ENCODE measurements at places on chromosomes 11 and 22.

DNA sequence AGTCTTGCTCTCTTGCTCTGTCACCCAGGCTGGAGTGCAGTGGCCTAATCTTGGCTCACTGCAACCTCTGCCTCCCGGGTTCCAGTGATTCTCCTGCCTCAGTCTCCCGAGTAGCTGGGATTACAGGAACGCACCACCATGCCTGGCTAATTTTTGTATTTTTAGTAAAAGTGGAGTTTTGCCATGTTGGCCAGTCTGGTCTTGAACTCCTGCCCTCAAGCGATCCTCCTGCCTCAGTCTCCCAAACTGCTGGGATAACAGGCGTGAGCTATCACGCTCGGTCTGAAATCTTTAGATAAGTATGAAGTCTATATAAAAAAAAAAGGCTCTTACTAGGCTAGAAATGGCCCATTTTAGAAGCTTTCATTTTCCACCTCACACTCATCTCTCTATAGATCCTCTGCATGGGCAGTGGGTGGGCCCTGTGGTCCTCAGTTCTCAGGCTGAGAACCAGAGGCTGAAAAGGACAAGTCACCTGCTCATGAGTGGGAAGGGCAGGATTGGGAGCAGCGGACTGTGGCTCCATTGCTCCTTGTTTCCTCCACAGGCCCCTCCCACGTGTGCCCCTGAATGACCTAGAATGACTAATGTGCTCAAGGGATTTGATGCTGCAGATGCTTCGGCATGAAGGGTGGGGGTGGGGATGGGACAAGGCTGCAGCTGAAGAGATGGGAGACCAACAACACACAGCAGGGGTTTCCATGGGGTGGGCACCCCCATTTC, 19.8 kb upstream of the PRAME start:
- no peak for DNase-seq

- DNase-seq: no peak
These were observed 2.3 kb downstream of the MRGPRE start for GRCh38 chr11:3229673-3230630.

DNA sequence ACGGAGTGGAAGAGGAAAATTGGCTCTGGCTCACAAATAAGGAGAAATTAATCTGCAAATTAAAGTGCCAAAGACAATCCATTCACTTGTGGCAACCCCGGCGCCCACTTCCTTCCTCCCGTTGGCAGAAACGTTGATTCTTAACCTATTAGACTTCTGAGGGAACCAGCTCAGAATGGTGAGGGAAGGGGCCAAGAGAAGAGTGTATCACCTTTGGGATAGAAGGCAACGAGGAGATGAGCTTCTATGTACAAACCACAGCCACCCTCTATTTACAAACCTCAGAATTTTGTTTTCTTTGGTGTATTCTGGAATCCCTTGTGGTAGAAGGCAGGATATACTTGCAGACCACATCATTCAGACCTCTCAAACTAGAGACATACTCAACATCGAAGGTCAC, 1.1 kb downstream of the MB start:
- no peak for DNase-seq

DNA sequence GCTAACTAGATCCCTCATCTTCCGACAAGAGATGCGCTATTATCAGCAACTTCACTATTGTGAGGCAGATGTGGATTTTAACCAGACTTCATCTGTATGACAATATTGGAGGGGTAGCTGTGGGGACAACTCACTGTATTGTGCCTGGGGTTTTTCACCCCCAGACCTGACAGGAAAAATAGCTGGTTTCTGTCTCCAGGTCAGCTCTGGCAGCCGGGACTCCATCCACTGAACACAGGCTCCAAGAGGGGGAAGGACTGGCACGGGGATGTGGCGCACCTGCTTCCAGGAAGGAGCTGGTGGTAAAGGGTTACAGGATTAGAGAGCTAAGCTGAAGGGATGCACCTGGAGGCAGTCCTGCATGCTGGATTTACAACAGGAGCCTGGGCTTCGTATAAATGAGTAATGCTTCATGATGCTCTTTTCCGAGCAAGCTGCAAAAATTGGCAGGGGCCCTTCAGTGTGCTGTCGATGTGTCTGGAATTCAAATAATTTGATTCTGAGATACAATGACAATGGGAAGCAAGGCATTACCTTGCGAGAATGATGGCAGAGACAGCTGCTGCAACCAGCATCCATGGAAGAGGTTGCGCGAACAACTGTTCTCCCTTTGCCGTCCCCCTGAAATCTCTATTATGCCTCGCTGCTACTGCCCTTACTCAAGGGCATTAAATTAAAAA, 49.5 kb downstream of the LMO2 start:
- DNase-seq: no peak

DNA sequence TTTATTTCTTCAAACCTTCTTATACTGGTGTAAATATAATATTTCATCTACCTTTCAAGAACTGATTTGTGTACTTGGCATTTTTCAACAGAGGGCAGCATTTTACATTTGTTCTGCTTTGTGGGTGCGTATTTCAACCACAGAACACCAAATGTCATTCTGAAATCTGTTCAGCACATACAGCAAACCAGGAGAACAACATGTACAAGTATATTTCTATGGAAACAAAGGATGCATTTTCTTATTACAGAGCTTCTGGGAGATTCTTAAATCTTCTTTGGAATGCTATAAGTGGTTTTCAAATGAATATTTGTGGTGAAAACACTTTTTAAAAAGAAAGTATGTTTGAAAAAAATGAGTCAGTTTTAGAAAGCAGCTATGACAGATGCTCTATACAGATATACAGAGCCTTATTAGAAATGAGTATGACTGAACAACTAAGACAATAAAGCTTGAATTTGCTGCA, 946.0 kb downstream of the FAM181B start:
- DNase-seq: no peak

GRCh38 chr11:17651061-17651460, 68.3 kb upstream of the MYOD1 start:
- no peak for DNase-seq

- DNase-seq: no peak
These were observed 2.6 kb downstream of the TMPRSS4 start for GRCh38 chr11:118079491-118079890.

DNA sequence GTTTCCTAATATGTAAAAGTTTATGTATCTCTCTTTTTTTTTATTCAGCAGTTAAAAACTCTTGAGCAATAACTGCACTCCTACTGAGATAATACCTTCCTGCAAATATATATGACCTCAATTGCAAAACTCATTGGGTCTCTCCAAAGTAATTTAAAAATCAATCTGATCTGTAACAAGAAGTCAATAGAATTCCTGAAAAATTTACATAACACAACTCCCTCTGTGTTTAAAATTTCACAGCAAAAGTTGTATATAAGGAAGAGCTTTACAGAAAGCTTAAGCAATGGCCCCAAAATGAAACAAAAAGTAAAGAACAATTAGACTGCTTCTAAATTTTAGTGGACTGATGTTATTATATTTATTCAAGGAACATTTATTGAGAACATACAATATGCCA, 313.4 kb downstream of the DLG2 start:
- no peak for DNase-seq

- no peak for DNase-seq
These were observed 22.9 kb downstream of the TRIM22 start for GRCh38 chr11:5712507-5712906.

GRCh38 chr11:128179039-128179438, 408.3 kb downstream of the ETS1 start:
- no peak for DNase-seq

GRCh38 chr22:38163844-38164550, 17.6 kb downstream of the PLA2G6 start:
- DNase-seq: no peak

- no peak for DNase-seq
These were observed 45.0 kb upstream of the APOA1 start for GRCh38 chr11:116882386-116882785.

GRCh38 chr22:27381960-27382742, 419.4 kb downstream of the MN1 start:
- DNase-seq: no peak

DNA sequence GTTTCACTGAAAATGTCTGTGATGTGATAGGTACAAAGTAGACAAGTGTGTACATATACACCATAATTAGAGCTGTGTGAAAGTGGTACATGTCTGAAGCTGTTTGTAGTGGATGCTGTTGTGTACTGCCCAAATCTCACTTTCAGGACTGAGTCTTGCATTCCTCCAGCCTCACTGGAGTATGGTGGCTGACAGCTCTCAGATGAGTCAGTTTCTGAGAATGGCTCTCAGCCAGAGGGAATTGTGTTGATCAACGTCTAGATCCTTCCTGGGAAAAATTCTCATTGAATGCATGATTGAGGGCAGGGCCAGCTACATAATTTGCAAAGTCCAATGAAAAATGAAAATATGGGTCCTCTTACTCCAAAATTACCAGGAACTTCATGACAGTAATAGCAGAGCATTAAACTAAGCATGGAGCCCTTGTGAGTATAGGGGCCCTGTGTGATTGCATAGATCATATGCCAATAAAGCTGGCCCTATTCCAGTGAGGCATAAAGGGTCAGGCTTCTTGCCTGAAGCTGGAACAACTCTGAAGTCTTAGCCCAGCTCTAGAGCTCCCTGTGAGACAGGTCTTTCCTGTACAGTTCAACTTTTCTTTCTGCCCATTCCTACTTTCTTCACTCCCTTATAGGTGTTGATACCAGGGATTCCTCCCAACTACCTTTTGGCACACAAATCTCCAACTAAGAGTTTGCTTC, 10.8 kb upstream of the CYP2R1 start:
- no peak for DNase-seq

- no peak for DNase-seq
These were observed 101.7 kb downstream of the ATM start for GRCh38 chr11:108324587-108324986.

DNA sequence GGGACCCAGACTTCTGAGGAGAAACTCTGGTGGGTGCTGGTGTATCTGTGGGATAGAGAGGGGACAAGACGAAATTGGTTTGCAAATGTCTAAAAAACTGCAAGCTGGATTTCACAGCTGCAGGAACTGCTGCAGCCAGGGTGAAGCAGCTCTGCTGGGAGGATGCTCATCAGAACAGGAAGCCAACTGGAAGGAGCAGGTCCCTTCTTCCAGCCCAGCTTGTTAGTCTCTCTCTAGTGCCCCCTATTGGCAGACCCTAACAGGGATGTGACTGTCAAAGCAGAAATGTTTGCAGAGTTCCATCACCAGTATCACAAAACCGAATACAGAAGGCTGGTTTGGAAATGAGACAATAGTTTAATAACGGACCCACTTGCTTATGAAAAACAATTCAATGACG, 74.8 kb upstream of the SLC22A12 start:
- no peak for DNase-seq

DNA sequence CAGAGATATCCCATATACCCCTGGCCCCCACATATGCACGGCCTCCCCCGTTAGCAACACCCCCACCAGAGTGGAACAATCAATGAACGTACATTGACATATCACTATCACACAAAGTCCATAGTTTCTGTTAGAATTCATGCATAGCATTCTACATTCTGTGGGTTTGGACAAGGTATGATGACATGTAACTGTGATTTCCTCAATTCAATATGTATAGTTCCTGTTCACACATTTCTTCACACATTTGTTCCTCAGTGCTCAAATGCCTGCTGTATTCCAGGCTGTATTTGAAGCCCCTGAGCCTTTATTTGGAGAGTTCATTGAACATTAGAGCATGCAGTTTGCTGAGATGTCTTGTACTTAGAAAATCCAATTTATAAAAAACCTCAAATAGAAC, 69.9 kb downstream of the PTPRJ start:
- DNase-seq: no peak

GRCh38 chr11:73480677-73481076, 104.5 kb downstream of the RELT start:
- DNase-seq: no peak

- no peak for DNase-seq
These were observed 69.2 kb downstream of the BLID start for GRCh38 chr11:122046846-122047245.

GRCh38 chr11:131598305-131598704, 227.9 kb downstream of the NTM start:
- no peak for DNase-seq

GRCh38 chr11:124535552-124536232, 7.8 kb downstream of the OR8B12 start:
- no peak for DNase-seq

DNA sequence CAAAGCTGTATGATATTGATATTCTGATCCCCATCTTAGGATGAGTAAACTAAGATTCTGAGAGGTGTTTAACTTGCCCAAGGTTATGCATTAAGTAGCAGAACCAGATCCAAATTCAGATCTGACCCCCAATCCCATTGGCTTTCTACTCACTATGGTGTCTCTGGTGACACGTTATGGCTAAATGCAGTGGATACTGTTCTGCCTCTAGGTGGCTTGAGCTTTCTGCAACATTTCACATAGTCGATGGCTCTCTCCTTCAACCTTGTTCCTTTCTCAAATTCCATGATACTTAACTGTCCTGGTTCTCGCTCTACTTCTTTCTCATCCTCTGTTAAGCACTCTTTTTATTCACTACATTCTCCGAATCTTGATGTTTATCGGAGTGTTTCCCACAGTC, 9.4 kb downstream of the C11orf97 start:
- no peak for DNase-seq

- no peak for DNase-seq
These were observed 45.0 kb downstream of the SLC5A1 start for GRCh38 chr22:32088084-32088483.

GRCh38 chr11:1034001-1034400, 2.5 kb downstream of the MUC6 start:
- DNase-seq: no peak

DNA sequence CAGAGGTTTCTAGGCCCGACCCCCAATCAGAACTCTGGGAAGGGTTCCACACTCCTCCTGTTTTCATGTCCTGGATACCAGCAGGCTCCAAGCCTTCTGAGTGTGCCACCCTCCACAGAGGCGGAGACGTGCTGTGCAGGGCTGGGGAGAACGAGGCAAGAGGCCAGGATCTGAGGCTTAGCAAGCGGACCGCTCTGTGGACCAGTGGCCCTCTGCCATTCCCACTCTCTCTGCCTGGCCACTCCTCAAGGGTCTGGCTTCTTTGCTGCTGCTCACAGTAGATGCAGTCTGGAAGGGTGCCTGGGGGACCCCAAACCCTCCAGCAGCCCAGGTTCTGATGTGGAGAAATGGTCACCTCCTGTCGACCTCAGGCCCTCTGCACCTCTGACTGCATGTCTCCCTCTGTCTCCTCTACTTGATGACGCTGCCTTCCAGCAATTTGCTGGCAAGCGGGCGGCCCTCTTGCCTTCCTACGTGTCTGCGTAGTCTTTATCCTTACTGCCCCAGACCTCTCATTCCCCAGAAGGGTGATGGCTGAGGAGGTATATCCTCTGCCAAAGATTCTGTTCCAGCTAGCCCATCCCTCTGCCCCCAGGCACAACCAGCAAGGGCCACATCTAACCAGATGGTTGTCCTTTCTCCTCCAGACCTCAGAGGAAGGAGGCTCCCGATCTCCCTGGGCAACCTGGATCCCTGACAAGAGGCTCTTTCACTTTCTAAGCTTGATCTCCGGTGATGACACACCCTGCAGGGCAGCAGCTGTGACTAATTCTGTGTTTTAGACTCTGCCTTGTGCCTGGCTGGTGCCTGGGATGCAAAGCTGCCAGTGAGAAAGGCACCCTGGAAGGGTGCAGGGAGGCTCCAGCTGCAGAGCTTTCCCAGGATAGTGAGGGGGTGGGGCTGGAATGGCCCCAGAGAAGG, 87.3 kb downstream of the NAT10 start:
- DNase-seq: no peak

Data from stimulated activated CD4-positive, alpha-beta T cell treated with anti-CD3 and anti-CD28 coated beads, Interleukin-12 subunit alpha, Interleukin-12 subunit beta, amount 100 ng/mL, for 24 hours (primary cell).